ENCODE measurements at places on chromosomes 5 and 9.

DNA sequence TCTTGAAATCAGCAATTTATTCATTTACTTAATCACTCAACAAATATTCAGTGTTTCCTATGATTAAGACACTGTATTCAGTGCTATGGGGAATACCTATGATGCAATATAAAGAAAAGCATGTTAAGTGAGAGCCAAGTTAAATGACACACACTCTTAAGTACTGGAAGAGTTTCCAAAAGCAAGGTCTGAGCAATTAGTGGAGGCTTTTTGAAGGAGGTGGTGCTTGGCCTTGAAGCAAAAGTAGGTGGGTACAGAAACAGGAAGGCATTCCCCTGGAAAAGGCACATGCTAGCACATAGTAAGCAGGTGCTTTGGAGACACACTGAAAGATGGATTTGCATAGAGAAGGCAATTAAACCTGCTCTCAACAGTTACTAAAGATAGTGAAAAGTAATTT is 4.0 kb downstream of the TSLP start:
- DNase-seq = peak; percentile 91

GRCh38 chr5:118604106-118604505 is 384.2 kb downstream of the DTWD2 start:
- no peak for DNase-seq

DNA sequence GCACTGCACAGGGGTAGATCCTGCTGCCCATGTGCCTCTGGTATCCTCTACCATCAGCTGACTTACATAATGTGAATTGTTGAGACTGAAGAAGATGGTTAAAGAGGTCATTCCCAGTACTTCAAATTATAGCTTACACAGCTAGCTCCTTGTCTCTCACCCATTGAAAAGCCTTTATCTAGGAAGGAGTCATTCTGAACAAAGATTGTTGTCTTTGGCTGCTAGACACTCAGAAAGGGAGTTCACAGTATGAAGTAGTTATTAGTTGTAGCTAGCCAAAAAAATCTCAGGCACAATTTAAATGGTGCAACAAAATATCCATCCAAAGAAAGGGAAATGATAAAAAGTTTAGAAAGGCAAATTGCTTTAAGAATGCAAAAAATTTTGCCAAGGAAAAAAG is 102.0 kb upstream of the NREP start:
- no peak for DNase-seq

GRCh38 chr5:14063138-14063537 is 80.0 kb upstream of the TRIO start:
- DNase-seq = no peak

DNA sequence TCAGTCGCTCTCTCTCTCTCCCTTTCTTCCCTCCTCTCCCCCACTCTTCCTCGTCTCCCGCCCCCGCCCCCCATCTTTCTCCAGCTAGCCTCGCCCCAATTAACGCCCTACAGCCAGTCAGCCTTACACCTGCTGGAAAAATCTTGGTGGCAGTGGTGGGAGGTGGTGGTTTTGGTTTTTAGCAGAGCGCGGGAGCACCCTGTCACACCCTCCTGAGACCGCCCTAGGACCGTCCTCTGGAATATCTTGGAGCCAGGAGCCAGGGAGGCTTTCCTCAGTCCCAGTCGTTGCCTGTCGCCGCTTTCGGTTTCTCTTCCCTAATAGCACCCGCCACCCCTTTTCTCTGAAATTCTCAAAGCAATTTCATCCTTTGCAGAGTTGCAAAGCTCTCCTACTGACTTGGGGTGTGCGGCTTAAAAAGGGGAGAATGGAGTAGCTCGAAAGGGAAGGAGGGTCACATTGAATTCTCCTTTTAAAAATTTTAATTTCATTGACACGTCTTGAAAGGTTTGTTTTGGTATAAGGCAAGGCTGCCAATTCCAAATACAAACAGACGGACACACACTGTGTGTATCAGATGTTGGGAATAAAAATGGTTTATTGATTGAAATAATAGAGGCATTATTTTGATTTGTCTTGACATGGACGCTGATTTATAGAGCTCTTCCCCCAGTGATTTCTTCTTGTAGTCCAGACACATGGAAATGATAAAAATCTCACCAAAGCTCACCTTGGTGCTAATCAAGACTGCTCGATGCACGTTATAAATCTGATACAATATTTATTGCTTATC is 301.3 kb downstream of the PARP8 start:
- no peak for DNase-seq

DNA sequence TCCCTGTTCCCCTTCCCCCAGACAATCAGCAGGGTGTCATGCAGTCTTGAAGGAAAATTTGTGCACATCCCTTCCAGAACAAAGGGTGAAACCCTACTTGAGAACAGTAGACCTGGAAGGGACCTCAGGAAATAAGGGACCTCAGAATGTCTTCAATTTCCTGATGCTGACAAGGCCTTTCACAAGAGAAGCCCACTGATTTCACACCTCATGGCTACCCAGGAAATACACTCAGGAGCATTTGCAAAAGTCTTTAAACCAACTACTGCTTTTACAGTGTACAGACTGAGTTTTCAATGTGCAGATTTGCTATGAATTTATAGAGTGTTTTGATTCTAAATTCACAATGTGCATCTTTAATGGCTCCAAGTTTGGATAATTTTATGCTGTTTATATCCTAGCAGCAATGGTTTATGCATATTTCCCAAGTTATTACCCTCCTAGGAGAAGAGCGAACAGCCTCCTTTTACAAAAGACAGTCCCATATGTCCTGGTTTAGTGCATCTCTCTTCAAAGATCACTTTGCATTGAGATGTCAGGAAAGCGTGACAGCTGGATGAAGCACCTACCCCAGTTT is 74.8 kb downstream of the GALNT10 start:
- no peak for DNase-seq

- peak; percentile 41 for DNase-seq
Observed at GRCh38 chr5:157744051-157745011, 819 bp downstream of the LSM11 start.

DNA sequence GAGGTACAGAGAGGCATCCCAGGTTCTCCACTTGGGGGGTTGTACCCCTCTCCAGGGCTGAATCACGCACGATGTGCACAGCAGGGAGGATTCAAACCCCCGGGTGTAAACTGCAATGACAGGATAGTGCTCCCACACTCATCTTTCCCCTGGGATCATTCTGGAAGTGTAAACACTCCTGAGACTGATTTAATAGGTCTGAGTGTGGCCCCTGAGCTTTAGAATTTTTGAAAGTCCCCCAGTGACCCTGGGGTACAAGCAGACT is 16.5 kb downstream of the BICD2 start:
- DNase-seq = no peak

DNA sequence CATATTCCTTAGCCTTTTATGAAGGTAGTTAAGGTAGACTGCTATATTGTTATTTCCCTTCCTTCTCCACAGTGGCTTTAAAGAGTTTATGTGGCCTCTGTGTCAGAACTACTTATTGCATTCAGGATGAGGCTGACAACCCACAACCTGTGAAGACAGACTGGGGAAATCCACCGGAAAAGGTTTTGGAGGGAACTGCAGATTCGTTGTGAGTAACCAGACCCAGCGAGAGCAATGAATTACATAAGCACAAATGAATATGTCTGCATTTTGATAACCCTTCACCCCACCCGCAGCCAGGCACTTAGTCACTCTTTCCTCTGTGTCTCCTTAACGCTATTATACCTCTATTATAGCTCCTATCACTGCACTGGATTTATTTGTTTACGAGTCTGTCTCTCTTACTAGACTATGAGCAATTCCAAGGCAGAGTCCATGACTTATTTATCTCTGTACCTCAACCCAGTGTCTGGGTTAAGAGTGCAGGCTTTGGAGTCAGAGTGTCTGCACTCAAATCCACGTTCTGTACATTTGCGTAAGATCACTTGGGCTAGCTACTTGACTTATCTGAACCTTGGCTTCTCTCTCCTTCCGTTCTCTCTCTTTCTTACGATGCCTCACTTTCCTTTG is 19.2 kb downstream of the KCTD16 start:
- DNase-seq = peak; percentile 30

DNA sequence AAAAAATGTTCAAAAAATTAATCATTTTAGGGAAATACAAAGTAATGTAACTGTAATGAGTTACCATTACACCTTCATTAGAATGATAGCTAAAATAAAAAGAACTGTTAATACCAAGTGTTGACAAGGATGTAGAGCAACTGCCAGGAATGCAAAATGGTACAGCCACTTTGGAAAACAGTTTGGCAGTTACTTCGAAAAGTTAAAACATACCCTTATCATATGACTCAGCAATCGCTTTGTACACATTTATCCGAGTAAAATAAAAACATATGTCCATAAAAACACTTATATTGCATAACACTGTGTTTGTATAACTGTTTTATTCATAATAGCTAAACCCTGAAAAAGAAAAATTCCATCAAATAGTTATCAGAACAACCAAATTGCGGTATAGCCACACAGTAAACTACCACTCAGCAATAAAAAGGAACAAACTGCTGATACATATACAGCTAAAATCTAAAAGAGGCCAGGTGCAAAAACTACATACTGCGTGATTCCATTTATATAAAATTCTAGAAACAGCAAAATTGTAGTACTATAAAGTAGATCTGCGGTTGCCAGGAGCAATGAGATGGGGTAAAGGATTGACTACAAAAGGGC is 61.7 kb downstream of the RFX3 start:
- no peak for DNase-seq

DNA sequence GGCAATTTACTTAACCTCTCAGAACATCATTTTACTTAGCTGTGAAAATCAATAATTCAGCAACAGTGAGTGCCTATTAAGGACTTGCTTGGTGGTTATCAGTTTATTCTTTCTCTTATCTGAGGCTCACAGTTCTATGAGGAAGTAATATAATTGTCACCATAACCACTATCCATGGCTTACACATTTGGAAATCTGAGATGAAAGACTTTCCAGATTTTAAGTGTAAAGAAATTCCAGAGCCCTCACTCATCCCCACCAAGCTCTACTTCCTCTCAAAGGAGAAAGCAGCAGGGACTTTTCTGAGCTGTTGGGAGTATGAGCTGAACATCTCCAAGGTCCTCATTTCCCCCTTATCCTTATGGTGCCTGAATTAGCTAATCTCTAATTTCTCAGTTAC is 321.5 kb downstream of the FBXL7 start:
- no peak for DNase-seq

DNA sequence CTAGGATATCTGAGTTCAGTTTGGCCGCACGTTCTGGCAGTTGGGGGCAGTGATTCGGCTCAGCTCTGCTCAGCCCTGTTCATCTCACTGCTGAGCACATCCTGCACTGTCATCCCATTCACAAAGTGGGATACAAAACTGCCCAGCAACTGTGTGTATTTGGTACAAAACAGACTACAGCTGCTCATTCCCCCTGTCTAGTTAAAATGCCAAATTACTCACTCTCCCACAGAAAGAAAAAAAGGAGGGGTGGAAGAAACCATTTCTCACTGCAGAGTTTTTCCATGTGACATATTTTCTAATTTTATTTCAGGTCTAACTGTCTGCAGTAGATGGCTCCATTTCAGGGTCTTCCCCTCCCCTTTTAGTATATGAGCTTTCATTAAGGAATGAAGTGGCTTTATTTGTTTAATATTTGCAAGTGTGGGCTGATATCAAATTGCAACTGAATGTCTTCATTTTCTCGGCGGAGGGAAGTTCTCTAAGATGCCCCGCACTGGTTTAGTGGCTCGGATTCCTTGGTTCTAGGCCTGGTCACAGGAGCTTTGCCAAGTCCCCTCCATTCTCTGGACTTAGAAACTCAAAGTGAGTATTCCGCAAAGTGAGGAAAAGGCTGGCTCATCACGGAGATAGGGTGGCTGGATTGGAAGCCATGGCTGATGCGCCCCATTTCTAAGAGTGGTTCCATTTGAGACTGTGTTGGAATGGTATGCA is 14.7 kb downstream of the COL15A1 start:
- DNase-seq = no peak

DNA sequence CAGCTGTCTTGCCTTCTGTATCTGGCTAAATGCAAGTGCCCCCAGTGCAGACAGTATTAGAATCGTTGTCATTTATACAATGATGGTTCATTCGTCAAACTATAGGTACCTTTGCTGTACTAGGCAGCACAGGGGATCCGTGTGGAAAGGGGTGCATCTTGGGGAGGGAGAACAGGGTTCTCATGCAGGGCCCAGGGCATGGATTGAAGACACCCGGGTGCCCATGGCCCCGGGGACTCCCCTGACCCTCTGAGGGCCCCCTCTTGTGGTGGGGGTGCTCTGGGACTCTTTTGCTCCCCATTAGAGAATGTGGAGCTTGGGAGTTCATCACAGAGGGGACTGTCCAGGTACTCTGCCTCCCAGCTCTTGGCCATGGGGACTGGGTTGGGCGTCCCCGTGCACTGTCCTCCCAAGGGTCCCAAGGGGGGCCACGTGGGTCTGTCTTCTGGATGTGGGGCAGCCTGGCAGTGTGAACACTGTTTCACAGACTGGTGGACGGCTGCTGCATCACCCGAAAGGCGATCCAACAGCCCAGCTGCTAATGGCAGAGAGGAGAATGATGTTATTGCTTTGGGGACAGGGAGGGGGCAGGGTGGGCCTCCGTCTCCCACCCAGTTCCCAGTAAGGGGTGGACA is 36.9 kb upstream of the RXRA start:
- DNase-seq = no peak

DNA sequence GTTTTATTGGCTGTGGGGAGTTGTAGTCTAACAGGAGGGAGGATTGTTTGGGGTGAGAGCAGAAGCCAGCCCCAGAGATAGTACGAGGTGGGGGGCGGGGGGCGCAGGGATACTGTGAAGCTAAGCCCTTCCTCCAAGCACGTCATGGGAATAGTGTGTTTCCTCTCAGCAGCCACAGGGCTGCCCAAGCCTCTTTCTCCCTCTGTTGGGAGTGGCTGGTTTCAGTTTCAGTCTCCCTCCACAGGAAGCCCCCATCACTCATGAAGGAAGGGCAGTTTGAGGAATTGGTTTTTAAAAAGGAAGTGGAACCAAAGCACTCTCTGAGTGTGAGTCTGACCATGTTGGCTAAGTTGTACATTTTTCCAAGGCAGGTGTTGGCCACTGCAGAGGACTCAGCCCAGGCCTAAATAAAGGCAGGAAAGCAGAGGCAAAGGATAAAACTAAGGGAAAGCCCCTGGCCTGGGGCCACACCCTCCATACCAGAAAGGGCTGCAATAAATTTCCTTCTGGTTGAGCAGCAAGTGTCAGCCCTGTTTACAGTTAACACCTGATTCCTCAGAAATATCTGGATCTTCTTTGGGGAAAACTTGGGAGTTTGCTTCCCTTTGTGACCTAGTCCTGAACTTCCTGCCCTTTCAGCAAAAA is 3.2 kb downstream of the RAB24 start:
- peak; percentile 55 for DNase-seq

GRCh38 chr9:94507531-94508258 is 47.2 kb upstream of the PCAT7 start:
- no peak for DNase-seq

GRCh38 chr5:71969460-71969859 is 137.8 kb upstream of the MAP1B start:
- no peak for DNase-seq
